ENCODE measurements at places on chromosomes 11 and 22.

DNA sequence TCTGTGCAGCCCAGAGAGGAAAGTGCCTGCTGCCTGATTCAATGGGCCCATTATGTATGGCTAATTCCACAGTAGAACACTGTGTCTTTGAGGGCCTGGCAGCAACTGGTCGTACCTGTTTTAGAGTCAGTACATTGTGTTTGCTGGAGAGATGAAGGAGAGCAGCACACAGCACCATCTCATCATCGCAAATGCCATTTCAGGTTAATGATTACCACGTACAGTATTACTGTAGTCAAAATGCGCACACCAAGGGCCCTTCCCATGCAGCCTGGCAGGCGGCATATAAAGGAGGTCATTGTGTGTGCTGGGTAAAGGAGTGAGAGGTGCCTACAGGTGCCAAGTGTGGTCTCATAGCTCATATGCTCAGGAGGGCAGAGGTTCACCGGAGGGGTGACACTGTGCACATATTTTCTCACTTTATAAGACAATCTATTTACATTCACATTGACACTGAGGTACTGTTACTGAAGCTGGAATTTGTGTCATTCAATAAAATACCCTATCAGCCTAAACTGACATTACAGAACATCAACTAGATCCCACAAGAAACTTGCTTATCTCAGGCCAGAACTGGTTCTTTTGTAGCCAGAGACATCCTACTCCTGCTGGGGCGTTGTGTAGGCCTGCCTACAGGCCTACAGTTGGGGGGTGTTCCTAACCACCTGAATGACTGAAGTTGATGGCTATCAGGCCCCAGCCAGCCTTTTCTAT lies 90.4 kb downstream of the APIP start:
- no peak for DNase-seq

DNA sequence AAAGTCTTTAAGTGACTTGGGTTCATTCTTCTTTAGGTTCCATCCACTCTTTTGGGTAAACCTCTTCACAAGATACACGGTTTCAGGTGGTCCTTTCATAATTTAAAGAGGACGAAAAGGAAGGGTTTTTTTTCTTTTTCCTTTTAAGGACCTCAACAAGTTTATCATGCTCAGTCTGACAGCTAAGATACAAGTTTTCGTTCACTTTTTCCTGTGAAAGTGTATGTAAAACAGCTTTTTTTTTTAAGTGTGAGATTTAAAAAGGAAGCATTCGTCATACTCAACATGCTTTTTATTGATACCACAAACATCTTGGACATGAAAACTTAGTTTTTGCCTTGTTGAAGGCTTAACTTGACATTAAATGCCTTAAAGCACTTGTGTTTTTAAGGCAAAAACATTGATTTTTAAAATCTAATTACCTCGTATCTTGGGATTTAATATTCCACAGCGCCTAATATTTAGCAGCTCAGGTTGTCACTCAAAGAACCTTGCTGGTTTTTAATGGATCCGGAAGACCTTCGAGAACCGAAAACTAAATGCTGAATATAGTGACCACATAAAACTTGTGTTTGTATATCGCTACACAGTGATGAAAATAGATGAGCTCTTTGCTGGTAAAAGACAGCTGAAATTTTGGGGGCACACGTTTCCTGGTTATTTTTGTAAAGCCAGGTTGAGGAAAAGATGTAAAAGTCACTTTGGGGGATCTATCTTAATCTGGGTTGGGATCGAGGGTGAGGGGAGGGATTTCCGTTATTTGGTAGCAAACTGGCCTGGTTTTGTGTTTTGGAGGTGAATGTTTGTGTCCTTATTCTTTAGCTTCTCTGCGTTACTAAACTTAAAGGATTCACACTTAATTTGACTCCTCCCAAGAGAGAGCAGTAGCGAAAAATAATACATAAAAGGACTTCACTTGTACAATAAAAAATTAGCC lies 2.3 kb downstream of the PCF11 start:
- DNase-seq: no peak

GRCh38 chr11:34620820-34621792 lies at the start of gene EHF:
TSS of gene EHF (plus strand) at chr11:34621093. CDS start at chr11:34642631, 21,538 bp downstream.
- DNase-seq: no peak

GRCh38 chr11:70028147-70028855 lies 49.8 kb upstream of the ANO1 start:
- no peak for DNase-seq

- DNase-seq: peak; percentile 23
These were observed 121.5 kb downstream of the RRAS2 start for GRCh38 chr11:14237444-14237961.

DNA sequence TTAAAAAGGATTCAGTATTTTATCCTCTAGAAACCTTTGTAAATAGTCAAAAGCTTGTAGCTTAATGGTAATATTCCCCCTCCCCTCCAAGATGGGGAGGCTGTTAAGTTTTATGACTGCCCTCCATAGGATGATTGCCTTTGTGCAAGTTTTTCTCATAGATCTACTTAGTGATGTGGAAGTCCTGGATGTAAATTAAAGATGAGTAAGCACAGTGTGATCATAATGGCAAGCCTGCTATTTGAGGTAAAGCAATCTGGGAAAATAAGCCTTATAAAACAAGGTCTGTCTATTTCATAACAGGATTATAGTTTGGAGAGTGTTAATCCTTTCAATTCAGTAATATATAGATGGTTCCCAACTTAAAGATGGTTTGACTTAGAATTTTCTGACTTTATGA lies 216.3 kb downstream of the DDX10 start:
- no peak for DNase-seq

- no peak for DNase-seq
These were observed 13.9 kb downstream of the DAGLA start for GRCh38 chr11:61693922-61694601.

DNA sequence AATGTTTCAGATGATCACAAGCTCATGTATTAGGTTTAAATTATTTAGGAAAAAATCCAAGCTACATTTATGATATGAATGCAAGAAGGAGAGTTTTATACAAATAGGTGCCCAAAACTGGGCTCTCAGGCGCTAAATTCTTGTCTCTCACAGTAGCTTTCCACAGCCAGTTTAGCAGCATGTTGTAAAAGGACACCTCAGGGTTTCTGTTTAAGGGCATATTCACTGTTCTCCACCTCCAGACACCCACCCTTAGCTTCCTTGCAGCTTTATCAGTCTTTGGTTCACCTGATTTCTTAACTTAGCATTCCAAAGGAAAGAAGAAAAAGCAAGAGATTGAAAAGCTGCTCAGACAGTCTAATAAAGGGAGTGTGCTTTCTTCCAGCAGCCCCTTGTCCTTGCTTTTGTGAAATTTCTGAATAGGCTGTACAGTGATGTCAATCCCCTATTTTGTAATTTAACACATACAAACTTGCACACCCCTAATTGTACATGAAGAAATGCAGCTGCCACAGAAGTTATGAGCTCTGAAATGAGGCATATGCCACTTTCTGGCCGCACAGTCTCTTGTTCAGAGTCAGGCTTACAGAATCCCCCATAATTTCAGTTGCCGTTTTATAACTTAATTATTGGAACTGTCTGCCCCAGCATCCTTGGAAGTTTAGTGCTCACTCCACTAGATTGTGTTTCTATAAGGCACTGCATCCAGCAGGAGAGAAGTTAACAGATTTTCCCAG lies 262.1 kb downstream of the DDX10 start:
- no peak for DNase-seq

- no peak for DNase-seq
These were observed 24.9 kb upstream of the CHKA start for GRCh38 chr11:68146010-68146540.

- no peak for DNase-seq
These were observed 45.5 kb downstream of the NRXN2 start for GRCh38 chr11:64677441-64678023.

DNA sequence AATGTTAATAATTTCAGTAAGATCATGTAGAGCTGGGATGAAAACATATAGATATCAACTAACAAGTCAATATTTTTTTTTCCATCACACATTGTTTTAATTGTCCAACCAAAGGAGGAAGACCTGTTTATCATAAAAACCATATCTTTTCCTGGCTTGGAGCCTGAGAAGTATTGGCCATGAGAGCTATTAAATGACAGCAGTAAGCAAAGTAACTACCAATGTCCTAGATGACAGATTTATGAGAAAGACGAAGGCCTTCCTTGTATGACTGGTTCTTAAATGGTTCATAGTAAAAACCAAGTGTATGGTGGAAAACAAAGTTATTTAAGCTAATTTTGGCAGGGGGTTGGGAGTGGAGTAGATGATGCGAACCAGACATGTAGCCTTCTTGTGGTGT lies 1147.1 kb upstream of the TENM4 start:
- DNase-seq: no peak

GRCh38 chr22:27745154-27745553 lies 56.4 kb downstream of the MN1 start:
- no peak for DNase-seq

DNA sequence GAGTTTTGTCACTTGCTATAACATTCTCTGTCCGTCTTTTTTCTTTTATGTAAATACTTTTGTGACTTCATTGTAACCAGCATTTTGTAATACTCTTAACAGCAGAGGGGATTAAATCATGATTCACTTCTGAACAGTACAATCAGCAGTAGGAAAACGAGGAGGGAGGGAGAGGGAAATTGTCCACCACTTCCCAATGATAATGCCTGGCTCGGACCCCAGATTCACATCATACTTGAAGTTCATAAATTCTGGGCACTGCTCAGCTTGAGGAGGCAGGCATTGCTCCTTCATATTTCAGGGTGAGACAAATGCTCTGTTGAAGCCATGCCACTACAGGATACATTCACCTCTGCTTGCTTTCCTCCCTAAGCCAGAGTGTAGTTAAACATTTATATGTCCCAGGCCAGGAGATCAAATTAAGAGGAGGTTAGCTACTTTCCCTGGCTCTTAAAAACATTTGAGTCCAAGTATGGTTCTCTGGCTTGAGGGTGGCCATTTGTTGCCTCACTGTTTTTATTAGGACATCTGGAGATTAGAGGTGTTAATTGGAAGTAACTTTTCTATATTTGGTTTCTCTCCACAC lies 129.0 kb upstream of the LDLRAD3 start:
- no peak for DNase-seq

- no peak for DNase-seq
These were observed 67.3 kb upstream of the VSTM5 start for GRCh38 chr11:93917673-93918072.

- no peak for DNase-seq
These were observed 37.8 kb downstream of the PRR5L start for GRCh38 chr11:36333897-36334296.

DNA sequence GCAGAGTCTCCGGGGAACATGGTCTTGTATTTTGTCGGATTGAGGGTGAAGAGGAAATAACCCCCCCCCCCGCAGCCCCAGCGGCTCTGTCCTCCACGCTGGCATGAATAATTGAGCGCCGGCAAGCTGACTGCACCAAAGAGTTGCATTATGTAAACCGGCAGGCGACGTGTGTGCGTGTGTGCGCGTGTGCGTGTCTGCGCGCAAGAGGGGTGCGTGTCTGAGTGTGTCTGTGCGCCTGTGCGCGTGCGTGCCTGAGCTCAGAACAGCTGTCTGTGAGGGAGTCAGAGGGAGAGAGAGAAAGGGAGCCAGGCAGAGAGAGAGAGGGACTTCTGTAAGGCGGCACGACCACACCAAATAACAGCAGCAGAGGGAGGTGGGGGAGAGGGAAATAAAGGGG lies 94.4 kb downstream of the SCN3B start:
- DNase-seq: no peak

DNA sequence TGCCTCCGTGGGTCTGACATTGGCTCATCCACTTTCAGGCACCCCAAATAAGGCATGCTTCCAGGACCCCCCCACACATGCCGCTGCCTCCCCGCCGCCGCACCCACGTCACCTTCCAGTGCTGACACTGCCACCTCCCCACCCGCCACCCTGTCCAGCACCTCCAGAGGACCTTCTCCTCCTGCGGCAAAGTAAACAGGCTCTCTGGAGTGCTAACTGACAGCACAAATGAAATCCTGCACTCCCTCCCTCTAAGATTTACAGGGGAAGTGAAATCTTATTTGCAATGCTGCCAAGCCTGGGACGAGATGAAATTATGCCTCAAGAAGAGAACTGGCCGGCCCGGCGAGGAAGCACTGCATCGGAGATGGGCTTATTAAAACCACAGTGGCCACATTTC lies 35.3 kb downstream of the MACROD1 start:
- DNase-seq: no peak

DNA sequence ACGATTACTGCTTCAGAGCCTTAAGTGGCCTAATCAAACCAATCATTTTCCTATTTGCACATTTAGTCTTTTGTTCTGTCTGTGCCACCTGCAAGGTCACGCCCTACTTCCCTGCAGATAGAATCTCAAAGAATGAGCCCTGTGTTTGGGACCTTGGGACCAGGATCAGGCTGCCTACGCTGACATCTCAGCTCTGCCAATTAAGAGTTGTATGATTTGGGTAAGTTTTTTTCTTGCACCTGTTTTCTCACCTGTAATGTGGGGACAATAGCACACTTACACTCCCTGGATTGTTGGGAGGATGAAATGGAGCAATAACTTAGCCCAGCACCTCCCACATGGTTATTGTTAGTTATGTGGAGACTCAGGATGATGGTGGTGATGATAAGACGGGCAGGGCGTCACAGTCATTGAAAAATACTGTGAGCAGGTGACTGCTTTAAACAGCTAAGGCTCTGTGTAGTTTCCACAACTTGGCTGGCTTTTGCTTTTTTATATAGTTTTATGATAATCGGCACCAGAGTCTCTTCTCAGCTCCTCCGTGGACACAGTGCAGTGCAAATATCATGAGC lies 155.0 kb downstream of the ADAMTS15 start:
- no peak for DNase-seq

DNA sequence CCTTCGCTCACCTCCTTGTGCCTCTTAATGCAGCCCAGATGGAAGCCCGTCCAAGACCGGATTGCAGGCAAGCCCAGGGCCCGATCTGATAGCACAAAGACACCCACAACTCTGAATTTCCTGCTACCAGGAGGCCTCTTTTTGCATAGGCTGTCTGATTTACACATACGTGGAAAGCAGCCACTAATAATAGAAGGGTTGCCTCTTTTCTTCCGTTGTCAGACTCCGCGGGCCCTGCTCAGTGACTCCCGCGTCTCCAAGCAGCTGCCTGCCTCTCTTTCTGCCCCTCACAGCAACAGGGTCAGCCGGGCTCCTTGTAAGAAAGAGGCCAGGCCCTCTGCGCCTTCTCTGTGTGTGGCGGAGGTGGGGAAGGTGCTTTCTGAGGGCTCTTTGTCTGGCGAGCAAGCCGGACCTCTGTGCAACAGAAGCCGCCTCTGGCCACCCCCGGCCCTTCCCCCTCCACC lies 26.7 kb downstream of the FLI1 start:
- DNase-seq: no peak

- no peak for DNase-seq
These were observed 5.8 kb downstream of the LIF start for GRCh38 chr22:30240541-30241417.

DNA sequence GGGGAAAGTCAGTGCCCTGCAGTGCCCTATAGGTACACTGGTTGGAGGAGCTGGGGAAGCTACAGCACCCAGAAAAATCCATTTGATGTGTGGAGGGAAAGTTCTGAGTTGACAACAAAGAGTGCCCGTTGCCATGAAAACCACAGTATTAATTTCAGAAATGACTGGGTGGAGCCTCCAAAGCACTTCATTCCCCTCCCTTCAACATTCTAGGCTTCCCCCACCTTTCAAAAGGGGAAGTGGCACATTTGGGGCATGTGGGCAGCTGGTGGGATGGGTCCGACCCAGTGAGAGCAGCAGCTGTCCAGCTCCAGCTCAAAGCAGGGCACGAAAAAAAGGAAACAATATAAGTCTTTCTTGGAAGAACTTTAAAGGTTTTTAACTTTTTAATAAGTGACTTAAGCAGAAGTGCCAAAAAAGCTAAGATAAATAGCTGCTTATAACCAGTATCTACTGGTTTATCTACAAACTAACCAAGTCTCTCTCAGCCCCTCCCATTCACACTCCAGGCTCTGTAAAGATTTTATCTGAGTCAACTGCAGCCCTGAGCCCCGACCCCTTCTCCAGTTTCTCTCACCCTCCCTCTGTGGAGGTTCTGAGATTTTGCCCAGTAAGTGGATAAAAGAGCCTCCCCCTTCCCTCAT lies 9.0 kb upstream of the AHNAK start:
- DNase-seq: no peak

Measured in GM18507 (cell line).